ENCODE measurements at places on chromosomes 12 and 14.

DNA sequence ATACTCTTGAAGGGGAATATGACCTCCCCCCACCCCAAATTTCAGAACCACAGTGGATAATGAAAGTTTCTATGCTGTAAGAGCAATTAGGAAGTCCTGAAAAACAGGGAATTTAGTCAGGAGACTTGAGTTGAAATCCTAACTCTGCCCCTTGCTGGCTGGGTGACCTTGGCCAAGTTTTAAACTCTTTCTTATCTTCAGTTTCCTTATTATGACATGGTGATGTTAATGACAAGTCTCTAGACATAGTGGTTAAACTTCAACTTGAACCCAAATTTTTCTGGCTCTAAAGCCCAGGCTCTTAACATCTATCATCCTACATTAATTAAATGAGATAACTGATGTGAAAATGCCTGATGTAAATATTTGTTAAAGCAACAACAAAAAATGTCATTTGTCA is 325.9 kb downstream of the APAF1 start:
- no peak for DNase-seq

DNA sequence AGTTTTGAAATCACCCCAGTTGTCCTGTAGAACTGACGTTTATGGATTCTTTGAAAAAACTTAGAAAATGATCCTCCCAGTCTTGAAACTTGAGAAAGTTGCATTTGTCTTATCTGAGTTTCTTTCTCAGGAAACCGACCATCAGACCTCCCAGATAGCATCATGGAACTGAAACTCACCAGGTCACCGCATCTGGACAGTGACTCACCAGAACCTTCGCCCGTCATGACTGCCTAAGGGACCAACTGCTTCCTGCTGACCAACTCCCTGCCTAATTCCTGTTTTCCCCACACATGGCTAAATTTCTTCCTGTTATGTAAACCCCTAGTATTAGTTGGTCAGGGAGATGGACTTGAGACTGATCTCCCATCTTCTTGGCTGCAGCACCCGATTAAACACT is 175.7 kb downstream of the RIMBP2 start:
- DNase-seq: no peak

GRCh38 chr12:22700106-22700505 is 75.1 kb downstream of the ETNK1 start:
- no peak for DNase-seq

DNA sequence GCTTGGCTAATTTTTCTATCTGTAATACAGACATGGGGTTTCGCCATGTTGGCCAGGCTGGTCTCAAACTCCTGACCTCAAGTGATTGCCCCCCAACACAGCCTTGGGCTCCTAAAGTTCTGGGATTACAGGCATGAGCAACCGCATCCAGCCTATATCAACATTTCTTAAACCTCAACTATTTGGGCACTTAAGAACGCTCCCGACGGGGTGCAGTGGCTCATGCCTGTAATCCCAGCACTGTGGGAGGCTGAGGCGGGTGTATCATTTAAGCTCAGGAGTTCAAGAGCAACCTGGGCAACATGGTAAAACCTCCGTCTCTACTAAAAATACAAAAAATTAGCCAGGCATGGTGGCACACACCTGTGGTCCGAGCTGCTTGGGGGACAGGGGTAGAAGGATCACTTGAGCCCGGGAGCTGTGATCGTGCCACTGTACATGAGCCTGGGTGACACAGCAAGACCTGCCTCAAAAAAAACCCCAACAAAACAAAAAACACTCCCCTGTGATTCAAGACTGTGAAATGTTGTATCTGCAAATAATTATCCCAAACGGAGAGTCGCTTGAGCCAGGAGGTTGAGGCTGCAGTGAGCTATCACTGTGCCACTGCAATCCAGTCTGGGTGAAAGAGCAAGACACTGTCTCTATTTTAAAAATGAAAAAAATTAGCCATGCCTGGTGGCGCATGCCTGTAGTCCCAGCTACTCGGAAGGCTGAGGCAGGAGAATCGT is 21.5 kb downstream of the PPTC7 start:
- no peak for DNase-seq

- DNase-seq: no peak
Measured at GRCh38 chr12:128266086-128266485, 884 bp upstream of the TMEM132C start.
